ENCODE measurements at places on chromosomes 3 and 15. TPM values are rescaled to one million over a fixed set of nuclear protein-coding genes. Genes with fewer than 3 reads are reported as not detected.

Gene INSYN1
- under 0.01 TPM for total RNA-seq

DNA sequence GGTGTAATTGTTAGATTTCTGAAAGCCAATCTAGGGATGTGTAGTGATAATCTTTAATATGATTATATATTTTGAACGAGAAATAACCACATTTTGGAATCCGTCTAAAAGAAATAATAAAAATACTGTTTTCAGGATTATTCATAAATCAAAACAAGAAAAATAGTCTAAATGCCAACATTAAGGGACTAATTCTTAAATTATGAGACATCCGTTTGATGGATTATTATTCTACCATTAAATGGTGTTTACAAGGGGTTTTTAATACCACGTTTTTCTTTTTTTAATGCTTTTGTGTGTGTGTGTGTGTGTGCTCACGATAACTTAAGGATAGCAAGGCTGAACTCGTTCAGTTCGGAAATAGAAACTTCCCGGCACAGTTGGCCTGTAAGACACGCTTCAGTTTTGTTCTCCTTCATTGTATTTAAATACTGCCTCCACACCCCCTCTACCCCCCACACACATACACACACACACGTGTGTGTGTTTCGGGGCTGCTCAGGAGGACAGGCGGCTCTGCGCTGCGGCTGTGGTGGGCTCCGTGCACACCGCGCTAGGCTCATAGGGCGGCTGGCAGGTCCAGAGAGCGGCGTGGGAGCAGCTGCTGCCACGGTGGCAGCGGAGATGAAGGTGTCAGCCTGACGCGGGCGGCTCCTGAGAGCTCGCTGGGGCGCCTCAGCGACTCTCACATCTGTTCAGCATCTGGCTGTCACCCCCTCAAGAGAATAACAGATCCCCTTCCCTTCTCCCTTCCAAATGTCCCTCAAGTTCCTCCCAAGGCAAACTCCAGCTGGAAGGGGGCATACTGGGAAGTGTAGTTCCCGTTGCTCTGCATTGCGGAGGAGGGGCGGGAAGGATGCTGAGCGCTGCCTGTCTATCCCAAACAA is 23.0 kb upstream of the ANP32A start:
- peak; percentile 48 for DNase-seq

Gene GUCA1C
- not detected for total RNA-seq

Gene PARP3
- 25.1 TPM for total RNA-seq

Gene SLC24A5
- total RNA-seq, result not detected

DNA sequence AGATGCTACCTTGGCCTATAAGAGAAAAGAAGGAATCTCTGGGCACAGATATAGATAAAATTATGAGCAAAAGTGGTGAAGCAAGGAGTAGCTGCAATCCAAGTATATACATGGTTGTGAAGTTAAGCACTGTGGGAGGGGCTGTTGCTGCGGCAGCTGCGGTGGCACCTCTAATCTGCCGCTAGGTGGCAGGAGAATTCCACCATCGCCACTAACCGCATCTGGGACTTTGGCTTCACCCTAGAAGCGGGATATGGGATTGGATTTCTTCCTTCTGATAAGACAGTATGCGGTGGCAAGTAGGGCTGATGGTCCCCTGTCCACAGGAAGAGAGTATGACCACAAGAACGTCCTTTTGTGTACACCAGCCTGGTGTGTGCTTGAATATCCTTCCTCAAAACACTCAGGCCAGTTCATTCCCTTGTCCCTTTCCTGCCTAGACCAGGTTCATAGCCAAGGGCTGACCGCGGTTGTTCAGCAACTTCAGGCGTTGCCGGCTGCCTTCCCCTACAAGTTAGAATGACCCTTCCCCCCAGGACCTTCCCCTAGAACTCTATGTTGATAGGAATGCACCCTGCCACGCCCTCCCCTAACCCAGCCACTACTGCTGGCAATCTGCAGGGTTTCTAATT is 5.1 kb downstream of the MAGEL2 start:
- peak; percentile 44 for DNase-seq

Gene BBX
- total RNA-seq, result 52.5 TPM

Gene INKA1
- total RNA-seq, result 11.0 TPM

- DNase-seq, result peak; percentile 20
Measured at GRCh38 chr3:43291546-43291945, 5.2 kb downstream of the SNRK start.

DNA sequence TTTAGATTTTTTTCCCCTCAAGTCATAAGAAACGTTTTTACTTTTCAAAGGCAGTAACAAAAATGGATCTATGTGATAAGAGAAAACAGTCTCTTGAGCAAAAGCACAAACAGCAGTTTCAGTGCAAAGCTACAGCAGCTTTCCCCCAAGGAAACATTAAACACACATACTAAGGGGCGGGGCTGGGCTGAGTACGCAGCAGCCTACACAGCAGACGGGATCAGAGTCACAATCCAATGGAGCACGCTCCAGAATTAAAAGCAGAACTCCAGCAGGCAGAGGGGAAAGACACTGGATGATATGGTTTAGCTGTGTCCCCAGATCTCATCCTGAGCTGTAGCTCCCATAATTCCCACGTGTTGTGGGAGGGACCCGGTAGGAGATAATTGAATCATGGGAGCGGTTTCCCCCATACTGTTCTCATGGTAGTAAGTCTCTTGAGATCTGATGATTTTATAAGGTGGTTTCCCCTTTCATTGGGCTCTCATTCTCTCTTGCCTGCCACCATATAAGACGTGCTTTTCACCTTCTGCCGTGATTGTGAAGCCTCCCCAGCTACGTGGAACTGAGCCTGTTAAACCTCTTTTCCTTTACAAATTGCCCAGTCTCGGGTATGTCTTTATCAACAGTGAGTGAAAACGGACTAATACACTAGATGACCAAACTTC is 116.2 kb upstream of the SLCO3A1 start:
- no peak for DNase-seq

- no peak for DNase-seq
Measured at GRCh38 chr15:70410371-70410985, 312.8 kb upstream of the TLE3 start.

DNA sequence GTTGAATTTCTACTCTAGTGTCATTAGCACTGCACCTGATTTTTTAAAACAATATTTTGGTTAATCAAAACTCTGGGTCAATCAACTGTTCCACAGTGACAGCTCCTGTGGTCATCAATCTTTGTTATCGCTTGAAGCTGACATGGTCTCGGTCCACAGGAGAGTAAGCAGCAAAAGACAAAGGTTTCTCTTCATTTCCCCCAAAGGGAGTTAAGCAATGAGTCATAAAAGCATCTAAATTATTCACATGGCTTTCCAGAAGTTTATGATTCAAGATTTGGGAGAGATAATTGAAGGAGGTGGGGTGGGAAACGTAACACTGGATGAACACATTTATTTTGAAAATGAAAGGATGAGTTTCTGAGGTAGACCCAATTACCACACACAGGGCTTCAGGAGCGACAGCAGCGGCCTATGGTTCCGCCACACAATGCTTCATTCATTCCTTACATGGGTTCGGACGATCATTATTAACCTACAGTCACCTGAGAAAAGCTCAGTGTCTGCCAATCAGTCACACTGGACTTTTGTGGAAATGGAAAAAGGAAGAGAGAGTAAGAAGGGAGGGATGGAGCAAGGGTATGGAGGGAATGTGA is 505.1 kb downstream of the FHIT start:
- peak; percentile 48 for DNase-seq

DNA sequence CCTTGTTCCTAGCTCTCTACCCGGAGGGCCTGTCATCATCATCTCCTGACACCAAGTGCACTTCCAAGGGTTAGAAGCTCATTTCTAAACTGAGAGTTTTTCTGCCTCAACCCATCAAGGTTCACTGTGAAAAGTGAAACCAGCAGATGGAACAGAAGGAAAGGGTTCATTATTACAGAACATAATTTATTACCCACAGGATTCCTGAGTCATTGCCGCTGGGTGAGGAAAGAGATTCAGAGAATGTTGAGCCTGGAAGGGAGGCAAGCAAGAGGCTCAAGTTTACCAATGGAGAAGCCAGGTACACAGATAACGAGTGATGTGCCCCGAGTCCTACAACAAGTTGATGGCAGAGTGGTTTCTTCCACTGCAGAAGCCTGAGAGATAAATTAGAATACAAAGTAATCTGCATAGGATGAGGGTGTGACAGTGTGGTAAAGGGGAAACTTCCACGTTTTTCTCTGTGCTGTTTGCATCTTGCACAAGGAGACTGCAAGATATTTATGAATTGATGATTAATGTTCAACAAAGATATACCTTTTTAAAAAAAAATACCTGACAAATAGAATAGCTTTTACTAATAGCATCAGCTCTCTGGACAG is 80.5 kb upstream of the SETMAR start:
- no peak for DNase-seq

Data from fibroblast of villous mesenchyme (primary cell).